ENCODE measurements at places on chromosomes 1 and 21.

GRCh38 chr1:180310095-180310494 lies 80.0 kb downstream of the LHX4 start:
- no peak for DNase-seq

DNA sequence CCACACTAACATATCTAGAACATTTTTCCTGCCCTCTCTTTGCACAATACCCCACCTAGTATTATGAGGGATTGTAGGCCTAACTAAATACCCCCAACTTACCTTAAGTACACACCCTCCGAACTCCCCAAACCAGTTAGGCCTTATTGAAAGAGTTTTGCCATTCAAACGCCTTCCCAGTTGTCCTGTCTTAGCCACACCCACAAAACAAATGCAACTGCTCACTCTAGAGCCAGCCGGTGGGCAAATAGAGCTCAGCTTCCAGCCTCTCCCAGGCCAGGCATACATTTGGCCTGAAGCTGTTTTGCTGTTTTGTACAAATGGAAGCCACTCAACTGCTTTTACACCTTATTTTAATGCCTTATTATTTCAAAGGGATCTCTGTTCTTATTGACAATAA lies 224.2 kb upstream of the RUNX1 start:
- no peak for DNase-seq

GRCh38 chr1:166273618-166274017 lies 106.8 kb upstream of the FAM78B start:
- no peak for DNase-seq

DNA sequence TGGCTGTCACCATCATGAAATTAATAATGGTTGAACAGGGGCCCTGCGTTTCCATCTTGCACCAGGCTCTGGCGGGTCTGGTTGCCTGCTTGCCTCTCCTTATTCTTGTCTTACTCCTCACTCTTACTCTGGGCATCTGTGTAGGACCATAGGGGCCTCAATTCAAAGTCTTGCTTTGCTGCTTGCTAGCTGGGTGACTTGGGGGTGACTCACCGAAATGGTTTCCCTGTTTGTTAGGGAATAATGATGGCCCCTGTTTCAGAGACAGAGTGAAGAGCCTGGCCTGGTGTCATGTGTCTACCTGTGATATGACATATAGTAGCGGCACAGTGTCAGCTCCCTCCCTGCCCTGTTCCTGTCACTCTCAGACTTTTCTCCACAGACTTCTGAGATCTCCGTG lies 24.6 kb downstream of the KCNC4 start:
- DNase-seq, result no peak

- DNase-seq, result no peak
These were observed 134.9 kb upstream of the B3GALT2 start for GRCh38 chr1:193321242-193321840.

- DNase-seq, result no peak
These were observed 35.3 kb upstream of the NGF start for GRCh38 chr1:115373305-115373704.

- no peak for DNase-seq
These were observed 8.0 kb upstream of the EYA3 start for GRCh38 chr1:28096210-28097099.

DNA sequence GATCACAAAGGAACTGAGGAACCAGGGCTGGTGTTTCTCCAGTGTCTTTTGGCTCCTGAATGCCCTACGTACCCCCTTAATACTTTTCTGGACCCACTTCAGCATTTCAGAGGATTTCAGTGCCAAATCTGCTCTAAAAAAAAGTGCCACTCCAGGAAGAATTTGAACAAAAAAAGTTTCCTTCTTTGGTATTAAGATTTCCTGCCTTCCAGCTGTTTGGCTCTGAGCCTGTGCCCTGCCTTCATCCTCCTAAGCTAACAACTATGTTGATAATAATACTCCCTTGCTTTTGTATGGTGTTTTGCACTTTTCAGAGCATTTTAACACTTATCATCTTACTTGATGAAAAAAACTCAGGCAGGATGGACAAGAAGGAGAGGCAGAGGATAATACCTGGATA lies 11.0 kb upstream of the RIMS3 start:
- no peak for DNase-seq

- DNase-seq, result no peak
These were observed 118.2 kb downstream of the COQ8A start for GRCh38 chr1:227058321-227058751.

DNA sequence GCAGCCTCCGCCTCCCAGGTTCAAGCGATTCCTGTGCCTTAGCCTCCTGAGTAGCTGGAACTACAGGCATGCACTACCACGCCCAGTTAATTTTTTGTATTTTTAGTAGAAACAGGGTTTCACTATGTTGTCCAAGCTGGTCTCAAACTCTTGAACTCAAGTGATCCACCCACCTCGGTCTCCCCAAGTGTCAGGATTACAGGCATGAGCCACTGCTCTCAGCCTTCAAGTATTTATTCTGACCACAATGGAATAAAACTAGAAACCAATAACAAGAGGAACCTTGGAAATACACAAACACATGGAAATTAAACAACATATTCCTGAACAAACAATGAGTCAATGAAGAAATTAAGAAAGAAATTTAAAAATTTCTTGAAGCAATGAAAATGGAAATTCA lies 32.7 kb upstream of the DR1 start:
- DNase-seq, result no peak
